ENCODE measurements at places on chromosomes 5 and 9.

DNA sequence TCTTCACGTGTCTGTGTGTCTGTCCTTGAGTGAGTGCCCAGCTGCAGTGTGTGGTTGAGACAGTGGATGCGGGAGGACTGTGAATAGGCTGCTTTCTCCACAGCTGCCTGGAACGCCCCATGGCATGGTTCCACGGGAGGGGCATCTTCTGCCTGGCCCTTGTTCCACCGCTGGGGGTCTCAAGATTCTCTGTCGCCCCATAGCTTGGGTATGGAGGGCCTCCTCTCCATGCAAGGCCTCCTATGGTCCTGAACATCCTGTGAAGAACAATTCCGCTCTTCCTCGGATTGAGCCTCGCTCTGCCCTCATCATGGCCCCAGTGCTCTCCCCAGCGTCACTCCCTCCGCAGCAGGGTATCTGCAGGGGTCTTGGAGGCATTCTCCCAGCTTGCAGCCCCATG is 36.1 kb downstream of the COL5A1 start:
- DNase-seq: no peak
- H3K27ac ChIP-seq: no peak overlapping the region
- no peak overlapping the region for H3K4me3 ChIP-seq
- no peaks in the 10 kb centered on the region for H3K36me3 ChIP-seq
- H3K27me3 ChIP-seq: no peaks in the 10 kb centered on the region

DNA sequence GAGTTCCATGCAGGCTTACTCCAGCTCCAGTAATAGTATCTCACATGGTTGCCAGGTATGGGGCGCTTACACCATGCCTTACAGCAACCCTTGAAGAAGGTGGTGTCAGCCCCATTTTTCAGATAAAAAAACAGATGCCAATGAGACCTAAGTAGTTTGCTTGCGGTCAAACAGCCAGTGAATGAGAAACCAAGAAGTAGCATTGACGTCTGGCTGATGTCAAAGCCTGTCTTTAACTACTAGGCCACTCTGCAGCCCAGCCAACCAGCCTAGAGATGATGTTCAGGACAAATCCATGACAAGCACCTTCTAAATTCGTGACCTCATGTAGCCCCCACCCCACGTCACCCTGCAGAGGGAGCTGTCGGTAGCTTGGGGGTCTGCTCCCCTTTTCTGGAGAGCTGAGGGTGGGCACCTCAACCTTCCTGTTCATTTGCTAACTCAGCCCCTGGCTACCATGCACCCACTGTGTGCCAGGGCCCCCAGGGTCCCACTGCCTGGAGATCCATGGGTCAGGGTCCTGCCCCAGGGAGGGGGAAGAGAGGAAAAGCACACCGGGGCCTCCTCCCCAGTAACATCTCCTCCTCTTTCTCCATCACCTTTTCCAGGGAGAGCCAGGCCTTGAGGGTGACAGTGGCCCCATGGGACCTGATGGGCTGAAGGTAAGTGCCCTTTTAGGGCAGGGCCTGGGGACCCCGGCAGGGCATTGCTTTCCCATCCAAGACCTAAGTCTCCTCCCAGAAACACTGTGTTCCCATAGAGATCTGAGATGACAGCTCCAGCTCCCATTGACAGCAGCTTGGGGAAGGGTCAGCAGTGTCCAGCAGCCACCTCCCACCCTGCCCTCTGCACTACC is 52.5 kb upstream of the ORM1 start:
- H3K27ac ChIP-seq: no peak overlapping the region
- H3K27me3 ChIP-seq: no peaks in the 10 kb centered on the region
- H3K4me3 ChIP-seq: no peak overlapping the region
- no peaks in the 10 kb centered on the region for H3K4me1 ChIP-seq

- no peaks in the 10 kb centered on the region for H3K36me3 ChIP-seq
- no peaks in the 10 kb centered on the region for H3K27me3 ChIP-seq
- H3K27ac ChIP-seq: no peak overlapping the region
- DNase-seq: no peak
These were observed 85.8 kb upstream of the ASS1 start for GRCh38 chr9:130358928-130359327.

GRCh38 chr5:17305964-17306725 is 88.7 kb downstream of the BASP1 start:
- H3K36me3 ChIP-seq: no peaks in the 10 kb centered on the region
- no peak overlapping the region for H3K27ac ChIP-seq
- DNase-seq: peak; percentile 15
- H3K4me1 ChIP-seq: no peaks in the 10 kb centered on the region
- H3K4me3 ChIP-seq: no peak overlapping the region

DNA sequence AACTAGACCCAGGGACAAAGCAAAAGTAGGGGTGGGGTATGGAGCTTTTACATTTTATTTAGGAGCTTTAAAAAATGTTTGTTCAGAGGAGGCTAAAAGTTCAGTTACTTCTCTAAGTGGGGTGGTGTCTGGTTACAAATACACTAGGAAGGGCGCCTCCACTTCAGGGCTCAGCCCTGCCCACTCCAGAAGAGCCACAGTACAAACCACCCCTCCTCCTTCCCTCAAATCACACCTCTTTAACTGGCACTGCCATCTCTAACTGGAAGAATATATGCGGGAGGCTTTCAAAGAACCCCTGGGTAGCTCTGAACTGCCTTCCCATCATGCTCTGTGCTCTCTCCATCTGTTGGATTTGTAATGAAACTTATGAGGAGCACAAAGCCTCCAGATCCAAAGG is 98.8 kb upstream of the NFIB start:
- no peaks in the 10 kb centered on the region for H3K36me3 ChIP-seq
- no peak for DNase-seq
- no peaks in the 10 kb centered on the region for H3K27me3 ChIP-seq
- H3K4me3 ChIP-seq: no peak overlapping the region
- no peak overlapping the region for H3K27ac ChIP-seq

DNA sequence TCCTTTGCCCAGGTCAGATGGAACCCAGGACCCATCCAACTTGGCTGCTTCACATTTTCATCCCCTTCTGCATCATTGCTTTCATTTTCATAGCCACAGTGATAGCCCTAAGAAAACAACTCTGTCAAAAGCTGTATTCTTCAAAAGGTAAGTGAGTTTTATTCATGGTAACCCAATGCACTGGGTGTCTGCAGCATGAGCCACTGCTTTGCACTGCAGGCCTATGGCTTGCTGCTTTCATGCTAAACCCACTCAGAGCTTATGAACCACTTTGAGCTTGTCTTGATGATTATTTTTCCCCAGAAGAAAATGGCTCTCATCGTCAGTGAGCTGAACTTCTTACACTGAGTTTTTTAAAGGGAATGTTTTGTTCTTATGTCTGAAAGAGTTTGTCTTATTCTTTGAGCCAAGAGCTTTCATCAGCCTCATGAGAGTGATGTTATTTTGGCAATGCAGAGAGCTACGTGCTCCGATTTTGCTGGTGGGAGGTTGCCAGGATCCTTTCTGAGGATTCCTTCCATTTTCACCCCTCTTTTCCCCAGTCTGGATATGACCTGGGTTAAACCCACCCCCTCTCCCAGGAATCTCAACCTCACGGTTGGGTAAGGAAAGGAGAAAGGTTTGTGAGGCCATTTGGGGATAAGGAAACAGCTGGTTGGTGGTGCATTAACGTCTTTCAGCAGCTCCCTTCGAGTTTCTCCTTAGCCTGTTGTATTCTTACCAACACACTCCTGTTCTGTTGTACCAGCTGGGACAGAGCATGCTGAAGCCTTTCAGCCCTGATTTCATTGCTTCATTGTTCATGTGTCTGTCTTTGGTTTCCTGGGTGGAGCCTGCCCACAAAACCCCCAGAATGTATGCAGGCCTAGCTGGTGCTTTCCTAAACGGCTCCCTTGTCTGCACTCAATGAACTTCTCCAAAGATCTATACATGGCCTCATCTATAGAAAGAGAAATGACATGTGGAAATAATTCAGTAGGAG is 47.6 kb downstream of the PDCD1LG2 start:
- no peak overlapping the region for H3K4me3 ChIP-seq
- H3K27me3 ChIP-seq: no peaks in the 10 kb centered on the region
- no peak overlapping the region for H3K27ac ChIP-seq

DNA sequence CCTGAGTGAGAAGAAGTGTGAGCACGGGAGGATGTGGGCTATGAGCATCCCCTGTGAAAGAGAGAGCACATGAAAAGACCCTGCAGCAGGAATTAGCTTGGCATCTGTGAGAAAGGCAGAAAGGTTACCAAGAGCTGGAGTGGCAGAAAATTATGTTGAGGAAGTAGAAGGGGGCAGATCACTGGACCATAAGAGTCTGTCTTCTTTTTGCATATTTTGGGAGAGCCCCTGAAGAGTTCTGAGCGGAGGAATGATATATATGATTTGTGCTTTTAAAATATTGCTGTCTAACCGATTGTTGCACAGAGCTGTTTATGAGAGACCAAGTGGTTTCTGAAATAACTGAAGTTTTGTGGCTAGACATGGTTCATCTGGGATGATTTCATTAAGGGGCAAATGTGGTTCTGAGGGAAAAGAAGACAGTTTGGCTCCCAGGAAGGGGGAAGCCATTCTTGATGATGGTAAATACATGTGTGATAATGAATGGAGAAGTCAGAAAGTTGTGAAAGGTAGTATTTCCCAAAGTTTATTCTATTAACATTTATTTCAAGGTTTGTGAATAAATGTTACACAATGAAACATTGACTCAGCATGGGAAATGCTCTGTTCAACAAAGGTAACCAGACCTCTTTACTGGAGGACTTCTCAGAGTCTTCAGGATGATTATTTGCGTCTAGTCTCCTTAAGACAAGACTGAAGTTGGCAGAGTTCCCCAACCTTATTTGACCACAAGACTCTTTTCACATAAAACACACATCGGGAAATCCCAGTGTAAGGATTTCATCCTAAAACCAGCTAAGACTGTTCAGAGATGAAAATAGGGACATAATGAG is 31.5 kb upstream of the ADRB2 start:
- DNase-seq: no peak
- H3K4me1 ChIP-seq: no peaks in the 10 kb centered on the region
- no peak overlapping the region for H3K27ac ChIP-seq
- no peak overlapping the region for H3K4me3 ChIP-seq
- H3K36me3 ChIP-seq: no peaks in the 10 kb centered on the region

GRCh38 chr9:112080831-112081542 is 94.1 kb downstream of the SUSD1 start:
- no peaks in the 10 kb centered on the region for H3K36me3 ChIP-seq
- no peak for DNase-seq
- no peak overlapping the region for H3K27ac ChIP-seq
- H3K4me3 ChIP-seq: no peak overlapping the region
- H3K4me1 ChIP-seq: no peaks in the 10 kb centered on the region
- no peaks in the 10 kb centered on the region for H3K27me3 ChIP-seq

DNA sequence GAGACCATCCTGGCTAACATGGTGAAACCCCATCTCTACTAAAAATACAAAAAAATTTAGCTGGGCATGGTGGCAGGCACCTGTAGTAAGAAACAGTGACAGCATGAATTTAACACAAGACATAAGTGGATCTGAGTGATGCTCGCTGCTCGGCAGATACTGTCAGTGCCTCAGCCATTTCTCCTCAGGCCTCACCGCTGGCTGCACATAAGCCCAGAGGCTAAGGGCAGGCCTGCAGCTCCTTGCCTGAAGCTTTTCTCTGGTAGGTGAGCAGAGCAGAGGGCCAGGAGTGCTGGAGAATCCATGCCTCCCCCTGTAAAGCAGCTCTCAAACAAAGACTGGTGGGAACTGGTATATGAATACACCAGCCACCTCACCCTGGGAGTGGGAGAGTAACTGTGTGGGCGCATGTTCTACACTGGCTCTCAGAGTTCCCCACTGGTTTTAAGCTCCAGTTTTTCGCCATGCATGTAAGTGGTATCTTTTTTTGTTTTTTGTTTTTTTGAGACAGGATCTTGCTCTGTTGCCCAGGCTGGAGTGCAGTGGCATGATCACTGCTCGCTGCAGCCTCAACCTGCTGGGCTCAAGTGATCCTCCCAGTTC is 10.3 kb upstream of the CD72 start:
- H3K4me1 ChIP-seq: no peaks in the 10 kb centered on the region
- no peaks in the 10 kb centered on the region for H3K27me3 ChIP-seq
- no peaks in the 10 kb centered on the region for H3K36me3 ChIP-seq
- no peak overlapping the region for H3K4me3 ChIP-seq
- no peak for DNase-seq
- no peak overlapping the region for H3K27ac ChIP-seq

- H3K4me3 ChIP-seq: no peak overlapping the region
- no peak for DNase-seq
- H3K36me3 ChIP-seq: no peaks in the 10 kb centered on the region
- H3K27ac ChIP-seq: peak overlapping the region; percentile 11
- H3K27me3 ChIP-seq: no peaks in the 10 kb centered on the region
These were observed 136.3 kb downstream of the APBA1 start for GRCh38 chr9:69535911-69536310.

- H3K4me1 ChIP-seq: no peaks in the 10 kb centered on the region
- no peaks in the 10 kb centered on the region for H3K27me3 ChIP-seq
- no peak overlapping the region for H3K27ac ChIP-seq
- no peaks in the 10 kb centered on the region for H3K36me3 ChIP-seq
- no peak overlapping the region for H3K4me3 ChIP-seq
These were observed 7.9 kb downstream of the PPP1R26 start for GRCh38 chr9:135487281-135488012.

GRCh38 chr9:87122947-87123685 is 175.8 kb upstream of the GAS1 start:
- H3K27me3 ChIP-seq: no peaks in the 10 kb centered on the region
- H3K27ac ChIP-seq: peak overlapping the region; percentile 76
- H3K4me3 ChIP-seq: no peak overlapping the region
- DNase-seq: peak; percentile 48
- H3K4me1 ChIP-seq: peaks cover 13% of the 10 kb centered on the region
- H3K36me3 ChIP-seq: no peaks in the 10 kb centered on the region

DNA sequence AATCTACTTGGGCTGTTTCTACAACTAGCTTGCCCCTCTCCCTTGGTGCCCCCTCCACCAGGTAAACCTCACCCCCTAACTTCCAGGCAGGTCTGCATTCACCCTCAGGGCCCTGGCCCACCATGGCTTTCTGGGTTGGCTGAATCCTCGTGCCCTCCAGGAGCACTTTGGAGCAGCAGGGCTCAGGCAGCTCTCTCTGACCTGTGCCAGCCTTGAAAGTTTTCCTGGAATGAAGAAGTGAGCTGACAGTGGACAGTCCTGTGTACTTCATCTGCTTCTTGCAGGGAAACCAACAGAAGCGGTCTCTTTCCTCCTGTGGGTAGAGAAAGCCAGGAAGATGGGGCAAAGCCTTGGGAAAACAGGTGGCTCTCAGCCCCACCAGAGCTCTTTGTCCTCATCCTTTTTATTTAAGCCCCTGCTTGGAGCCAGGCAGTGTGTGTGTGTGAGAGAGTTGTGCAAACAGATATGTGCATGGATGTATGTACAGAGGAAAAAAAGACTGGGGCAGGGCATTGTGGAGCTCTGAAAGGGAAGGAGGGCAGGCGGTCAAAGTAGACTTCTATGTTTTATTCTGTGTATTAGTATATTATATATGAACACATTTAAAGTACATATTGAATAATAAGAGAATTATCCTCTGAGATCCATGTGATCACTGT is 62.3 kb upstream of the SPRY4 start:
- no peak for DNase-seq
- H3K4me1 ChIP-seq: no peaks in the 10 kb centered on the region
- no peaks in the 10 kb centered on the region for H3K36me3 ChIP-seq

Measured in uterus (tissue), 4 donors.